Epithelial cell of proximal tubule (primary cell): ENCODE measurements at places on chromosomes 16 and 17. TPM values are rescaled to one million over a fixed set of nuclear protein-coding genes. Genes with fewer than 3 reads are reported as not detected.

- DNase-seq = no peak
Measured at GRCh38 chr16:83995754-83996153, 27.7 kb downstream of the NECAB2 start.

The PRSS22 gene
- 9.5 and 11.1 TPM in 2 replicates for total RNA-seq

DNA sequence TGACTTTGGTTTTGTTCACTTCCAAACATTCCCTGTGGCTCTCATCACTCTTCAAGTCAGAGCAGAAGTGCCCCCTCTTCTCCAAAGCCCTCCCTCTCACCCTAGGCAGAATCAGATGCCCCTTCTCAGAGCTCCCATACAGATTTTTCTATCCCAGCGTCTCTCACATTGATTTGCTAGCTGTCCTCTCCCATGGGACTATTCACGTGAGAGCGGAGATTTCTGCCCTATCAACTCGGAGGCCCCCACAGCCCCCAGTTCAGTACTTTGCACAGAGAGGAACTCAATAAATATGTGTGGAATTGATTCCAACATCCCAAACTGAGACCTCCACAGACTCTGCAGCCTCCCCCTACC, 182.6 kb downstream of the C16orf78 start:
- no peak for DNase-seq

DNA sequence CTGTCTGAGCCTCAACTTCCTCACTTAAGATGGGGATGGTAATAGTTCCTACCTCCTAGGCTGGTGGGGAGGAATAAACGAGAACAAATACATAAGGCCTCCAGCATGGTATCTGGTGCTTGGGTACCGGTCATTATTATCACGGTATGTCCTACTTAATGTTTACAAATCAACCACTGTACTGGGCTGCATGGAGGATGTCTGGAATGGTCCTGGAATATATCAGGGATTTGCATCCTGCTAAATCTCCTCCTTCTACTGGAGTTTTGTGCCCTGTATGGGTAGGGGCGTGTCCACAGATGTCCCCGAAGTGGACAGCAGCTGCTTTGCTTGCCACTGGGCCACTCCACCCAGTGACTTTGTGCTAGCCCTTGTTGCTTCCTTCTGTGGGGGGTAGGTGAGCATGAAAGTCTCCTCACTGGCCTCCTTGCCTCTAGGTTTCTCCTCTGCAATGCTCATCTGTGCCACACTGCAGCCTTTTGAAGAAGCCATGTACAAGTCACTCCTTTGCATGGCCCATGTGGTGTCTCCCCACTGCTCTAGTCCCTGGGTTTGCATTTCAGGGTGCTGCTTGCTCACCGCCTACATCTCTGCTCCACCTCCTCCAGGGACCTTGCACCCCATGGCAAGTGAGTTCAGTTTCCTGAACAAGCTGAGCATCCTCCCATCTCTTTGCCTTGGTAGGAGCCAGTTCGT, 2.2 kb upstream of the CMIP start:
- no peak for DNase-seq

GRCh38 chr17:82338858-82339633, 5.5 kb upstream of the SECTM1 start:
- peak; percentile 61 for DNase-seq

GRCh38 chr16:66390346-66391108, 24.0 kb downstream of the CDH5 start:
- no peak for DNase-seq

GRCh38 chr17:8744086-8744785, 400 bp downstream of the CCDC42 start:
- DNase-seq = no peak

- no peak for DNase-seq
Measured at GRCh38 chr17:1720856-1721386, 3.6 kb upstream of the WDR81 start.

DNA sequence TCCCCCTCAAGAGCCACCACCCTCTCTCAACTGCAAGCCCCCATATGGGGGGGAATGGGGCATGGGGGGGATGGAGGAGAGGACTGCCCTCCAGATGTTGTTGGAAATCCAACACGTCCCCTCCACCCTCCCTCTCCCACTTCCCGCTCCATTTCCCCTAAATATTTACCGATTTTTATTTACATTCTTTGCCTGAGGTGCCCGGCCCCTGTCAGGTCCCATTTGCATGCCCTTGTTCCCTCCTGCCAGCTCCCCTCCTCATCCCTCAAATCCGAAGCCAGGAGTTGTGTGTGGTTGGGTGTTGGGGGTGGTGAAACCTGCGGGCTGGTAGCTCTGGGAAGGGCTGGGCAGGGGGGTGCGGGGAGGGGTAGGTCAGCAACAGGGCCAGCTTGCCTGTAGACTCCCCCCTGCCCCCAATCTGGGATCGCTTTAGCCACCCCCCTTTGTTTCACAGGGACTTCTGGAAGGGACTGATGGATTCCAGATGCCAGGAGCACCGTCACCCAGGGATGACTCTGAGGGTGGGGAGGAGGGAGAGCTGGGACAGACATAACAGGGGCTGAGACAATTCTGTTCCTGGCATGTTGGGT, 39.7 kb upstream of the NGFR start:
- DNase-seq = no peak

DNA sequence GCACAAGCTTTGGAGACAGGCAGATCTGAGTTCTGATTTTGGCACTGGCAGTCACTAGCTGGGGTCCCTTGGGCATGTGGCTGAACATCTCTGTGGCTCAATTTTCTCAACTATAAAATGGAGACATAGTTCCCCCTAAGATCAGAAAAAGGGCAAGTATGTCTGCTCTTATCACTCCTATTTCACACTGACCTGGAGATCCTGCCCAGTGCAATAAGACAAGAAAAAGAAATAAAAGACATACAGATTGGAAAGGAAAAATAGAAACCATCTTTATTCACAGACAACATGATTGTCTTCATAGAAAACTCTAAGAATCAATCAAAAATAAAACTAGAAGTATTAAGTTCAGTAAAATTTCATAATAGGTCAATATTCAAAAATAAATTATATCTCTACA, 56.0 kb upstream of the LHX1 start:
- DNase-seq = no peak

DNA sequence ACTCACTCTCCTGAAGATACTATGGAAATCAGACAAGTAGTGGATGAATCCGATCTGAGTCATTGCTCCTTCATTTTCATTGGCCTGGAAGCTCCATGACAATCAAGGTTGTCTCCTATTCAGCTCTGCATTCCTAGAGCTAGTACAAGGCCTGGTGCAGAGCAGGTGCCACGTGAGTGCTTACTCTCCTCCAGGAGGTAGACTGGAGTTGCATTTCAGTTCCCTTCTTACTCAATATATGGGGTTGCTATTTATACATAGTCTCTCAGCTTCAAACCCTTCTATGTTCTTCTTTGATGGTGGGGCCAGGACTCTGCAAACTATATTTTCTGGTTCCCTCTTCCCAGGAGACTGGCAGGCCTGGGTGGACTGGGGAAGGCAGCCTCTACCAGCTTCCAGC, 148.3 kb downstream of the ASIC2 start:
- no peak for DNase-seq

DNA sequence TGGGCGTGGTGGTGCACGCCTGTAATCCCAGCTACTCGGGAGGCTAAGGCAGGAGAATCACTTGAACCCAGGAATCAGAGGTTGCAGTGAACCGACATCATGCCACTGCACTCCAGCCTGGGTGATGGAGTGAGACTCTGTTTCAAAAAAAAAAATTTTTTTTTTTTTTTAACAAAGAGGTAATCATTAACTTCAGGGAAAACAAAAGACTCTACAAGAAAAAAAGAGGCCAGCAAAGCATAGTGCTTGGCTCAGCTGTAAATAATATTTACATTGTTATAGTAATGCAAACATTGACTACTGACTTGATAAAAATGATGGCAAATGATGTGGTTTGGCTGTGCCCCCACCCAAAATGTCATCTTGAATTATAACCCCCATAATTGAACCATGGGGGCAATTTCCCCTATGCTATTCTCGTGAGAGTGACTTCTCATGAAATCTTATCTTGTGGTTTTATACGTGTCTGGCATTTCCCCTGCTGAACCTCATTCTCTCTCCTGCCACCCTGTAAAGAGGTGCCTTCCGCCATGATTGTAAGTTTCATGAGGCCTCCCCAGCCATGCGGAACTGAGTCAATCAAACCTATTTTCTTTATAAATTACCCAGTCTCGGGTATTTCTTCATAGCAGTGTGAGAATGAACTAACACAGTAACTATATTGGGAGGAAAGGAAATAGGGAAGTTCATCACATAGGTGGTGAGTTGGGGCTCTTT, 12.7 kb upstream of the SSTR2 start:
- DNase-seq = peak; percentile 18

DNA sequence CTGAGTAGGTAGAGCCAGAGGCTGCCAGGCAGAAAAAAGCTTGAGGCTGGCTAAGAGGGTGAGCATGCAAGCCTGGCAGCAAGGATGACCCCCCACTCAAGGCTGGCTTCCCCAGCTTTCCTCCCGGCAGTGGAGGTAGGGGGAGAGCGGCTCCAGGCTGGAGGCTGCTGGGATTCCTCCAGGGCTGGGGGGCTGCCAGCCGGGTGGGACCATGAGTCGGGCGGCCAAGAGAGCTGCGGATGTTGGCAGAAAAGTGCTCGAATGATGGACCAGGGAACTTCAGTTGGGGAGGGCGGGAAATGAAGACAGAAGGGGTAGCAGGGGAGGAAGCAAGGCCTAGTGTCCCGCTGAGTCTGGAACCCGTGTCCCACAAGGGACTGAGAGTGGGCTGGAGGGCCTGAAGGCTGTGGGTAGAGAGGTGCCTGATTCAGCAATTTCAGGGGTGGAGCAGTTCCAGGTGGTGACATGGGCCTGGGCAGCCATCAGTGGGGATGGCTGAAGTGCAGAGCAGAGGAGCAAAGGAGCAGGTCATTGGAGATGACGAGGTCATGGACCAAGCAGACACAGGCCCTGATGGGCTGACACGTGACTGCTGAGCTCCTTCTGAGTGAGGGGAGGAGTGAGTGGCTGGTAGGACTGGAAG, 20.3 kb downstream of the HSD11B2 start:
- no peak for DNase-seq

GRCh38 chr16:49498666-49499413, 125.2 kb downstream of the C16orf78 start:
- no peak for DNase-seq

The GGA3 gene
- total RNA-seq = 15.3 and 19.5 TPM in 2 replicates

DNA sequence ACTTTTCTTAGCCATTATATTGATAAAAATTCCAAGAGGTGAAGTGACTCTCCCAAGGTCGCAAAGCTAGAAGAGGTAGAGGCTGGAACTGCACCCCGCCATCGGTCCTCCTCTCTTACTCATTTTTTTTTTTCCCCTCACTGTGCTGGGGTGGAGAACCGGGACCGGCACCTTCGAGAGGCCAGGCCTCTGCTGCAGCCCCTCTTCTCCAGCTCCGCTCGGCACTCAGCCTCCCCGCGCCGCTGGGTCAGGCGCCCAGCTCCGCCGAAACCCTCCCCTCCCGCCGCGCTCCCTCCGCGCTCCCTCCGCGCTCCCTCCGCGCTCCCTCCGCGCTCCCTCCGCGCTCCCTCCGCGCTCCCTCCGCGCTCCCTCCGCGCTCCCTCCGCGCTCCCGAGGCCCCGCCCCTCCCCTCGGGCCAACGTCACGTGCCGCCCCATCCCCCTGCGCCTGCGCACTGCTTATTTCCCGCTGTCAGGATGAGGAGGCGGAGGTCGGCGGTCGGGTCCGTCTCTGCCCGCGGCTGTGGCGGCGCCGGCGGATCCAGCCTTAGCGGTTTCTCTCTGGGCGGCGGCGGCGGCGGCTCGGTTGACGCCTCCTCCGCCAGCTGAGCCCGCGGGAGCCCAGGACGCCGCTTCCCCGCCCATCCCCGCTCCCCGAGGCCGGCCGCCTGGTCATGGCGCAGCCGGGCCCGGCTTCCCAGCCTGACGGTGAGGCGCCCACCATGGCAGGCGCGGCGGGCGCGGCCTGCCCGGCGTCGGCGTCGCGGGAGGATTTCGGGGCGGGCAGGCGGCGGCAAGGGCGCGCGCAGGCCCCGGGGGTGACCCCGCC, at the start of gene RABEP1:
RABEP1 (plus strand) TSS at position 471 of the 828 bp plus-strand sequence; CDS start at position 674, 203 bp downstream.
- no peak for DNase-seq

The NTN1 gene
- 1.2 and 1.3 TPM in 2 replicates for total RNA-seq

The CD300C gene
- total RNA-seq = 0.06 TPM in 1 of 2 replicates, not detected in the other

DNA sequence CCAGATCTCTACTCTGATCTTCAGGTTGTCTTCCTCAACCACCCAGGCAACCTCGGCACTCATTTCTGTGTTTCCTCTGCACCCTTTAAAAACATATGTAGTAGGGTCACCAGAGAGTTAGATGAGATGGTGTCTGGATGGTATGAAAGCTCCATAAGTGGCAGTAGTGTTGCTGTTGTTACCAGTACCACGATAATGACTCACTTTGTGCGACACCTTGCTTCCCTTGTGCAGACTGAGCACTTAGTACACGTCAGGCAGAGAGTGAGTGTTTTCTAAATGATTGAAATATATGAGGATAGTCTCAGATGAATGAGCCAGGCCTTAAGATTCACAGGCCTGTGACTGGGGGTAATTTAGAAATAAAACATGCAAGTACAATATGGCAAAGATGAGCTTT, 188.7 kb downstream of the MAF start:
- DNase-seq = no peak

GRCh38 chr16:11744075-11744470, 1.4 kb upstream of the TXNDC11 start:
- no peak for DNase-seq

The ITGAX gene
- total RNA-seq = 0.23 TPM in 1 of 2 replicates, not detected in the other

DNA sequence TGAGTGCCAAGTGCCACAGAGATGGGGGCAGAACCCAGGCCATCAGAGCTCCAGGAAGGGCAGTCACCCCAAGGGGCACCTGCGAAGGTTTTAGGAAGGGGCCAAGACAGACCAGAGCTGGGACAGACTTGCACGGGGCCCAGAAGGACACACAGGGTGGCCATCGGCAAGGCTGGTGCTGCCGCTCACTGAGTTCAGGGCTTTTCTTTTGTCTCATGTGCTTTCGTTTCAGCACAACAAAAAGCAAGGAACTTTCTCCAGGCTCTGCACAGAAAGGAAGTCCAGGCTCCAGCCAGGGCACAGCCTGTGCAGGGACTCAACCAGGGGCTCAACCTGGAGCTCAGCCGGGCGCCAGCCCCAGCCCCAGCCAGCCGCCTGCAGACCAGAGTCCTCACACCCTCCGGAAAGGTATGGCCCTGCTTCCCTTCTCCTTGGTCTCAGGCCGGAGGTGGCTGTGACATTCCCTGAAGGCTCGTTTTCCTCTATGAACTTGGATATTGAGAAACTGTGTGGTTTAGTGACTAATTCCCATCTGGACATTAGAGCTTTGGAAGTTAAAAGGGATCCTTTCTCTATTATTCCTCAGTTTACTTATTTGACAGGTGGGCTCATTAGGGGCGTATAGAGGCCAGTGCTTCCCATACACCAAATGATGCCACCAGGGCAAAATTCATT, 37.9 kb downstream of the ELAC2 start:
- no peak for DNase-seq

The IL34 gene
- 0.86 TPM in 1 of 2 replicates, not detected in the other for total RNA-seq

The ZP2 gene
- not detected in 2 replicates for total RNA-seq
